Type B pancreatic cell (in vitro differentiated cells): ENCODE measurements at places on chromosomes 3 and 15.

DNA sequence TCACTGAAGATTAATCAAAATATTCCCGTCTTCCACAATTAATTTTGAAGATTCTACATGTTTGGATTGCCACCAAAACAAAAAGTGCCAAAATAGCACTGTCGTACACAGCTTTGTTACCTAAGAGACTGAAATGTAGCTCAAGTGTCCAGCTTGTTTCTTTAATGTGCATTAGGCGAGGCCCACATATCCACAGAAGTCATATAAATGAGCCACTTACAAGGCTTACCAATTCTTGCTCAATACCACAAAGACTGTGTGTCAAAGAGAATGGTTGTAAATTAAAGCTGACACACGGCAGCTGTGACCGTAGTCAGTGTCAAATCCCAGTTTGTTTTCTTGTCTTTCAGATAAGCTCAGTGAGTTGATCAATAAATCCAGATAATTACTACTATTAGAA, 639.4 kb upstream of the TBL1XR1 start:
- no peak for DNase-seq

DNA sequence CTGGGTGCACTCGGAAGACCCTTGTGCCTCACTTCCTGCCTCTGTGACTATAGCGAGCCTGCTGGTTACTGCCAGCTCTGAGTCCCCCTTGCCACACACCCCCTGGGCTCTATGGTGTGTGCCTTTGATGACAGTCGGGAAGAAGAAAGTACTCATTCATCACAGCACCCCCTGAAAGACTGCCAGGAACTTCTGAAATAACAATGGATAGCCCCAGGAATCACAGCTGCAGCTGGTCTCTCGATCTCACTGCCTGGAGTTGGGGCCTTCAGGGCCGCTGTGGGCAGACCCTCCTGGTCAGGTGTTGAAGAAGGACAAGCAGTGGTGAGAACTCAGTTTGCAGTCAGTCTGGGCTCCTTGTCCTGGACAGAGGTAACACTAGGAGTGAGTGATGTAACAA, 9.8 kb upstream of the RPP14 start:
- DNase-seq = no peak

DNA sequence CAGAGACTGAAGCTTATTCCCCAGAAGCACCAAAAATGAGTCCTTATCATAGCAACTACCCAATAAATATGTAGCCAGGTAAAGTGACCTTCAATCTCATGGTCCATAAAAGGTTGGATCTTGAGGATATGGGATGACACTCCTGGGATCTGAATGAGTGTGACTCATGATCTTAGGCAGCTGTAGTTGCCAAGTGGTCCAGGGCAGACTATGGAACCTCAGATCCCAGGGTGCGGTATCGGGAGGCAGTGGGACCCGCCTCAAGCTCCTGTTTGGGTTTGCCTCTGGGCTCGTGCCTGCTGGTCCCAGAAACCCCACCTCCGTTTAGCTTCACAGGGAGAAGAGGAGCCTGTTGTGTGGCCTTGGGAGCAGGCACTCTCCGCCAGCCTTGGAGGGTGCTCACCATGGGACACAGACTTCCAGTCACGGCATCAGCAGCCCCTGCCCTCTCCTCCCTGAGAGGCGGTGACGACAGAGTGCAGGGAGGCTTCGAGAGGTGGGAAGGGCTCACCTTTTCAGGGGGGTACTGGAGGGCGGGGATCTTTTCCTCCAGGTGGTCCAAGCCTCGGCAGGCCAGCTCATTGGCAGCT, 8.1 kb downstream of the PLIN1 start:
- DNase-seq = no peak

DNA sequence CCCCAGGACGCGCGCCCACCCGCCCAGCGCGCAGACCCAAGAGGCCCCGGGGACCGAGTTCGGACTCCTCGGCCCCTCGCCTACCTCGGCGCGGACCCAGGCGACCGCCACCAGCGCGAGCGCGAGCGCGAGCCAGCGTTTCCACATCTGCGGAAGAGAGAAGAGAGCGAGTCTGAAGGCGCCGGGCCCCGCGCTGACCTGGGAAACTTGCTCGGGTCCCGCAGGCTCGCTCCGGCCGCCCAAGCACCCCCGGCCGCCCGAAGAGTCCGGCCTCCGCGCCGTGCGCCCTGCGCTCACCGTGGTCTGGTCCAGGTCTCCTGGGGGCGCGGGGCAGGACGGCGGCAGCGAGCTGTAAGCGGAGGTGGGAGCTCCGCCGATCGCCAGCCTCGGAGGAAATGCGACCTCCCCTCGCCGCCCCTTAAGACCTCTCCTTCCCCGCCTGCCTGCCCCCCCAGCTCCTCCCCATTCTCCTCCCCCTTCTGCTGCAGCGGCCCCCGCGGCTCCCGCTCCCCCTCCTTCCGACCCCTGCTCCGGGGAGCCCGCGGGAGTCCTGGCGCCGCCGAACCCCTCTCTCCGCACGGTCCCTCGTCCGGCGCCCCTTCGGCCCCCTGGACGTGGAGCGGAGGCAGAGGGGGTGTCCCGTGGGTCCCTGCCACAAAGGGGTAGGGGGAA, at the start of gene FSTL1:
FSTL1 (minus strand) TSS at position 393 of the 672 bp plus-strand sequence; CDS start at position 147, 246 bp downstream.
- DNase-seq = peak; percentile 79

DNA sequence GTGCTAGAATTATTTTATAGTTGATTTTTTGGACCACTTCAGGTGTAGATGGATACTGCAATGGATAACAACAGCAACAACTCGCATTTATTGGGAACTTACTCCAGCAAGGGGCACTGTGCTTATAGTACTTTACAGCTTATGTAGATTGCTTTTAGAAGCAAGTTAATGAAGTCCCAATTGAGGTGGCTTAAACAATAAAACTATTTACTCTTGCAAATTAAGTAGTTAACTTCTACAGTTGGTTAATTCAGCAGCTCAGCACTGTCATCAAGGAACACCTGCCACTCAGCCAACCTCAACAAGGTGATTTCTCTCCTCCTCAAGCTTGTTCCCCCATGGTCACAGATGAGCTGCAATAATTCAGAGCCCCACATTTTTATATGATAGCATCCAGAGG, 124.1 kb downstream of the RASA2 start:
- DNase-seq = no peak

- no peak for DNase-seq
Observed at GRCh38 chr3:132606085-132606484, 9.0 kb downstream of the ACKR4 start.

DNA sequence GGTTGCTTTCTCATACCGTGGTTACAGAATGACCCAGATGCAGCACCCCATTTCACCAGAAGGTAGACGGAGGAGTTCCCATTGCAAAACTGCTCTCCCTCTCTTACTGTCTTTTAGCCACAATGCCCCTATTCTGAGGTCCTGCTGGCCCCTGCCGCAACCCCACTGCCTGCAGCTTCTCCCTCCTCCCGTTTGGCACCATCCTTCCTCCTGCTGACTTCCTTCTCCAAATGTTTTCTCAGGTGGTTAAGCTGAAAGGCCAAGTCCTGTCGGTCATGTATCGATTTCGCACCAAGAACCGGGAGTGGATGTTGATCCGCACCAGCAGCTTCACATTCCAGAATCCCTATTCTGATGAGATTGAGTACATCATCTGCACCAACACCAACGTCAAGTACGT, 132.3 kb upstream of the ABHD17C start:
- DNase-seq = no peak

GRCh38 chr3:53842436-53843194, 3.6 kb downstream of the CHDH start:
- no peak for DNase-seq

DNA sequence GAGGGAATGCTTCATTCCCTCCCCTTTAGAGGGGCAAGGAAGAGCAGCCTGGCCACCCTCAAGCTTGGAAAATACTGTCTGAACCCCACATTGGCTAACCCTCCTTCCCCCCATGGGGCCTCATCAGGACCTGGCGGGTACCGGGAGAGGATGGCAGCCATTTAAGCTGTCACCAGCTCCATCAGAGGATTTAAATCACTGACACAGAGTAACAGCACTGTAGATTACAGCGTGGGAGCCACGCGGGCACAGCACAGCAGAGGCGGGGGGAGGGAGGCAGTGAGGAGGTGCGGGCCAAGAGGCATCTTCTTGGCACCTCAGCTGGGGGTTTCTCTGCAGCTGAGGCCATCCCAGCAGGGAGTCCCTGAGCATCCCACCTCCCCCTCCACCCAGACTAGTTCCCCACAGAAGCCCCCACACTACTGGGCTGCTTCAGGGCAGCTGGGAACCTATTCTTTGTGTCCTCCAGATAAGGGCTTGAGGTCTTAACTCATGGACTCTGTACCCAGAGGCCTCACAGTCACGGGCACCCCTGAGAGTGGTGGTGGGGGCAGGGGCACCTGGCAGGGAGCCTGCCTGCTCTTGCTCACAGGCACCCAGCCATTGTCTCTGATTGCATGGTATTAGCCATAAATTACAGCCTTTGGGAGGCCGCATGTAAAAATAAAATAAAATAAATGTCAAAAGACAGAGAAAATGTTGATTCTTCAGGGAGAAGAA, 21.9 kb upstream of the CACNA2D2 start:
- DNase-seq = no peak
